ENCODE measurements at places on chromosomes 3 and 15. TPM values are rescaled to one million over a fixed set of nuclear protein-coding genes. Genes with fewer than 3 reads are reported as not detected.

SSUH2 gene
- total RNA-seq: not detected

GPR149 gene
- not detected for total RNA-seq

KCNMB2 gene
- not detected for total RNA-seq

TM4SF1 gene
- total RNA-seq: 0.92 TPM

GRCh38 chr15:65287520-65287855 lies 805 bp upstream of the PARP16 start:
- no peak for DNase-seq

PCLAF gene
- 82.4 TPM for total RNA-seq

GRCh38 chr3:143307613-143308183 lies 188.1 kb downstream of the CHST2 start:
- DNase-seq: no peak

MUC13 gene
- not detected for total RNA-seq

LYSMD2 gene
- 18.6 TPM for total RNA-seq

DNA sequence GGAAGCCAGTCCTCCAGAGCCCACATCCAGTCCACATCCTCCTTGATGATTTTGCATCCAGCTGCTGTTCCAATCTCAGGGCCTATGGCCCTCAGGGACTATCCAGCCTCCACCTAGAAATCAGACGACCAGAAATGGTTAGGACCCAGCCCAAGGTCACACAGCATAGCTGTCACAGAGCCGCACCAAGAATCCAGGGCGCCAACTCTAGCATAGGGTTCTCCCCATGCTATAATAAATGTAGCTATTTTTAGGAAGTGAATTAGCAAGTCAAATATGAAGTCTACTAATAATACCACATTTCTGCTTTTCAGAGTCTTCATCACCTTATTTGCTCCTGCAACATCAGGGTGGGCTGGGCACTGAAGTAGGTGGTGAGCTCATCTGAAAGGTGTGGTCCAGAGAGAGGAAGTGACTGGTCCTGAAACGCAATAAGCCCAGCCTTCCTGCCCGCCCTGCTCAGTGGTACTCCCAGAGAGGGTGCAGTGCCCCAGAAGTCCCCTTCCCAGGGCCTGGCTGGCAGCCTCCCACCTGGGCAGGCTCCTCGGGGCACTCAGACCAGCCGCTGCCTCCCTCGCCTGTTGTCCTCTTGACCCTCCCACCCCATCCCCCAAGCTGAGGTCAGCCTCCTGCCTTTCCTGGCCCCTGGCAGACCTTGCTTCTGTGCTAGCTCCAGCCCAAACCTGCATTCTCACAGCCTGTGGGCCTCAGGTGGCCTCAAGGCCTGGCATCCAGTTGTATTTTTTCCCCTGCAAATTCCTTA lies 17.6 kb upstream of the CYP11A1 start:
- DNase-seq: peak; percentile 82

DNA sequence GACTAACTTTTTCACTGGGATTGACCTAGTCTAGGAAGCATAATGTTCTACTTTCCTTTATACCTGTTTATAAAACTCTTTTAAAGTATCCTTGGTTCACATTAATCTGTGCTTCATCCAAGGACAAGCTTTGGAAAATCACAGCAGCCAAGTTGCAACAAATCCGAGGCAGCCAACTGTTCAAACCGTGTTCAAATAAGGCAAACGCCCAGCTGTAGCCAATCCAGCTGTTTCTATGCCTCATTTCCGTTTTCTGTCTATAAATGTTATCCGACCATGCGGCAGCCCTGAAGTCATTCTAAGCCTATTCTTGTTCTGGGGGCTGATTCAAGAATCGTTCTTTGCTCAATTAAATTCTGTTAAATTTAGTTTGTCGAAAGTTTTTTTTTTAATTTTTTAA lies 78.3 kb downstream of the FMN1 start:
- no peak for DNase-seq

GRCh38 chr3:157408499-157409149 lies 28.0 kb upstream of the PTX3 start:
- no peak for DNase-seq

GRCh38 chr3:86245360-86245759 lies 745.6 kb downstream of the VGLL3 start:
- no peak for DNase-seq

ADGRG7 gene
- not detected for total RNA-seq

DNA sequence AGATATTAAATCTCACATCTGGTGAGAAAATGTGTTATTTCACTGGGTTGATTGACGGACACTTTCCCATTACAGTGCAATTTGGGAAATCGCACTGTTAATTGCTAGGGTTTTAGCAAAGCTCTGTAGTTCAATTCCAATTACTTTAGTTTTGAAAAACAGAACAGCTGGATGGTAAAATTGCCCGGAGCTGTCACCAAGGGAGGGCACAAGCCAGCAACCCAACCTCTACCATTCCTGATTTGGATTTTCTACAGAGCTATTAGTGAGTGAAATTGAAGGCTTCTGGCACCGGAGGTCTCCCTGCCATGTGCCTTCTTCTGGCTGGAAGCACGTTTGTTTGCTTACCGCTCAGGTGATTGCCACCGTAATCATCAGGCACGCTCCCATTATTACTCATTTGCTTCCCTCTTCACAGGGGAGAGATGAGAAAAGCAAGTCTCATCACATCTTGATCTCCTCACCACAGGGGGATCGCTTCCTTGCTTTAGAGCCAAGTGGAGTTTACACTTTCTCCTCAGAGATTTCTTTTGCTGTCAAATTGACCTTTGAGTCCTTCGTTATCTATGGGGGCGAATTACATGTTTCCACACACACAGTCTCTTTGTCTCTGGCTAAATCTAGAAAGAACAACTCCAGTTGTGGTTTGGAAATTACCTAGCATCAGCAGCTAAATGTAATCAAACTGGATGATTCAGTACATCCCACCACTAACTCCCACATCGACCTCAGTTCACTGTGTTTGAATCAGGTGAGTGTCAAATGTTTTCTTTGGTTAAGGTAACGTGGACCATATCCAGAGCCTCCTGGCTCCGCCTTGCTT lies 421.7 kb upstream of the GOLIM4 start:
- no peak for DNase-seq

DNA sequence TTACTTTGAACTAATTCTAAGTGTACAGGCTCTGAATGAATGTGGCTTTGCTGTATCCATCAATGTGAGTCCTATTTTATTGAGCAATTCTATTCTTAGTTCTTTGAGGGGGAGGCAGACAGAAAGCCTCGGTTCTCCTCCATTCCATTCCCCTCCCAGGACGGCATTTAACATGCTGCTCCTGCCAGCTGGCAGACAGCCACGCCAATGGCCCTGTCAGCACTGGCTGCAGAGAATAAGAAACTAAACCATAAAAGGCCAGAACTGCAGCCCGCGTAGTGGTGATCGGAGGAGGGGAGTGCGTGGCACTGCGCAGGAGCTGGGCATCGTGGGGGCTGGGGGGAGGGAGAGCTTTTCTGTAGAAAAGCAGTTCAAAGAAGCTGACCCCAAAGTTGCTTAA lies 76.0 kb upstream of the HACD2 start:
- no peak for DNase-seq

All from activated CD4-positive, alpha-beta memory T cell treated with anti-CD3 and anti-CD28 coated beads for 36 hours (primary cell).